ENCODE measurements at places on chromosomes 16 and 17.

DNA sequence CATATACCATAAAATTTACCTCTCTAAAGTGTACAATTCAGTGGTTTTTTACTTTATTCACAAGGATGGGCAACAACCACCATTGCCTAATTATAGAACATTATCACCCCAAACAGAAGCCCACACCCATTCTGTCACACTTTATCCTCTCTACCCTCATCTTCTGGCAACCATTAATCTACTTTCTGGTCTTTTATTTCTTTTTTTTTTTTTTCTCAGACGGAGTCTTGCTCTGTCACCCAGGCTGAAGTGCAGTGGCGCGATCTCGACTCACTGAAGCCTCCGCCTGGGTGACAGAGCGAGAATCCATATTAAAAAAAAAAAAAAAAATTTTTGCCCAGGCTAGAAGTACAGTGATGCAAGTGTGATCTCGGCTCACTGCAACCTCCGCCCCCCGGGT, 90.7 kb upstream of the CLEC18B start:
- DNase-seq: no peak

DNA sequence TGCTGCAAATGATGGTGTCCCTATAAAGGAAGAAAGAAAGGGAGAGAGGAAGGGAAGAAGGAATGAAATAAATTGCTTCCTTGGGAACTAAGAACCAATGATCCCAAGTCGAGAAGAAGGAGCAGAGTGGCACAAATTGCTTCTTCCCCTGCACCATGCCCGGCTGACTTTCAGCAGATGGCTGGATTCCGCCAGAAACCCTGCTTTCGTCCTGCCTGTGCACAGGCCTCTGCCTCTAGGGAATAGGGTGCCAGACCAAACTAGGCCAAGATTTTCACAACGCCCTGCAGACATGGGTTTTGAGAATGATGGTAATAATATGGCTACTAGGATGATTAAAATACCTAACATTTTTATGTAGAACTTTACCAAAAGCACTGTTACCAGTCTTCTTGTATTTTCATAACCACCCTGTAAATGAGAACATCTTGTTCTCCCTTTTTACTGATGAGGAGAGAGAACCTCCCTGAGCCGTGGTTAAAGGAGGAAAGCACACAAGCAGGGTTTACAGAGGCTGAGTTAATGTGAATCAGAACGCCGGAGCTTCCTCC, 122.1 kb upstream of the HSBP1 start:
- no peak for DNase-seq

DNA sequence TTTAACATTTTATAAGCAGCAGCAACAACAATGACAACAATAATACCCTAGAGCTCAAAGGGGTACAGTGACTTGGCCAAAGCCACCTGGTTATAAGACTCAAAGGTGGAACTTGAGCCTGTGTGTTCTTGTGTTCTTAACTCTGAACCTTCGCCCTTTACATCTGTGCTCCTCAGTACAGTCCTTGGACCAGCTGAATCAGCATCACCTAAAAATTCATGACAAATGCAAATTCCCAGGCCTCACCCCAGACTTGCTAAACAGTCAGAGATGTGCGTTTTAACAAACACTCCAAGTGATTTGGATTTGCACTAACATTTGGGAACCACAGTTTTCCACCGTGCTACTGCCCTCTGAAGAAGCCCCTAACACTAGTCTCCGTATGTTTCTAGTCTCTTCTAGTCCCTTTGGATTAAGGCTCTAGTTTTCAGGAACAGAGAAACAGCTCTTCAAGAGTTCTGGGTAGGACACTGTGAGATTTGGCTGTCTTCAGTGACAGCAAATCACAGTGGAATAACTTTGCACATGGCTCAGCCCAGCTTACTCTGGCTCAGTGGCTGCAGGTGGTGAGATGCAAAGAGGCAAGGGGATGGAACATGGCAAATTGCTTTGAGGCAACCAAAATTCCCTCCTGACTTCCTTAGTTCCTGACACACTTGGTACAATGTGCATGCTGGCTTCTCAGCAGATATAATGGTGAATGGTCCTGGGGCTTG, 151.0 kb upstream of the CDH11 start:
- no peak for DNase-seq

DNA sequence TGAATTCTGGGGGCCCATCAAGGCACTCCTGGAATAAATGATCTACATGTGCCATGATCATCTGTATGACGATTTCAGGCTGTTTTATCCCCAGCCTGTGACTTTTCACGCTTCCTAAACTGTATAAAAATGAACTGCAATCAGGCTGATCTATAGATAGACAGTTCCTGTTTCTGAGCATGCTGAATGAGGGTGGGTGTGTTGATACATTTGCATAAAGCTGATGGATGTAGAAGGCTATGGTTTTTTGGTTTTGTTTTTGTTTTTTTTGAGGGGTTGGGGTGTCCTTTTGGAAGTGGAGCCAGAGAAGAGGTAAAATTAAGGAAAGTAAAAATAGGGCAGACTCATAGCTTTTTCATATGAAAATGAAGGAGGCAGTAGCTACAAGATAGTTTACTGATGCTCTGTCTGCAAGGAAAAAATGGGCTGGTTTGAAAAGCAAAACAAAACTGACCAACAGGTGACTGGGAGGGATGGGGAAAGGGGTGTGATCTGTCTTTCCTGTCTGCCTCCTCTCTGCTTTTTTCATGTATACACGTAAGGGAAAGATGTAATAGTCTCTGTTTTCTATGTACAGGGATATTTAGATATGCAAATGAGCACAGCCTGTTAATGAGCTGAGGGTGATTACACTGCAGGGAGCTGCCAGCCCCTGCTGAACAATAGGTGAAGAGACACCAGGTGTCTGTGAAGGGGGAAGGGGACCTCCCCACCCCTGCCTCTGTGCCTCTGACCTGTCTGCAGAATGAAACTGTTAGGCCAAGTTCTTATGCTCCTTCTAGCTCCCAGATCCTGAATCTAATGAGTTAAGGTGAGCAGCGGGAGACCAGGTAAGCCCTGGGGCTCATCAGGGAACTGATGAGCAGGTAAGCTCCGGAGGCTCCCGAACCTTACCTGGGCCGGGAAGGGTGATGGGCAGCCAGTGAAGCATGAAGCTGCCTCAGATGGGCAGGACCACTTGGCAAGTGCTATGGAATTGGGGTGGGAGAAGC, 46.6 kb upstream of the LYRM9 start:
- DNase-seq: no peak

- no peak for DNase-seq
Observed at GRCh38 chr17:78953356-78954350, 26.1 kb downstream of the LGALS3BP start.

DNA sequence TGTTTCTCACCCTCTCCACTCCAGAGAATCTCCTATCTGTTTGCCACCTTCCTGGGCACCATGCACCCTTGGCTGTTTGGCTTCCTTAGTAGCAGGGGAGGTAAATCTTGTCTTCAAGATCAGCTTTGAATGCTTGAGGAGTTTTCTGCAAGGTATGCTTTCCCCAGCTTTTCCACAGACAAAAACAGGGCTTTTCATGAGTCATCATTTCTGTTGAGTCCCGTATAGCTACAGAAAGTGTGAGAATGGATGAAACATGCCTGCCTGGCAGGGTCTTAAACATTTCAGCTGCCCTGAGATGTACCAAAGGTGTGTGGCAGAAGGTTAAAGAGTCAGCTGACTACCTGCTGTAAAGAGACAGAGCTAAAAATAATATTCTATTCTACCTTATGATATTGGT, 875.2 kb upstream of the EEF2KMT start:
- DNase-seq: no peak

- DNase-seq: no peak
Observed at GRCh38 chr16:54093281-54093680, 193.3 kb downstream of the IRX3 start.

- peak; percentile 98 for DNase-seq
Observed at GRCh38 chr17:63698886-63699637, 863 bp downstream of the LIMD2 start.

- DNase-seq: peak; percentile 44
Observed at GRCh38 chr17:55005520-55005919, 37.0 kb downstream of the STXBP4 start.

- DNase-seq: no peak
Observed at GRCh38 chr17:46889992-46890564, 32.9 kb upstream of the GOSR2 start.

DNA sequence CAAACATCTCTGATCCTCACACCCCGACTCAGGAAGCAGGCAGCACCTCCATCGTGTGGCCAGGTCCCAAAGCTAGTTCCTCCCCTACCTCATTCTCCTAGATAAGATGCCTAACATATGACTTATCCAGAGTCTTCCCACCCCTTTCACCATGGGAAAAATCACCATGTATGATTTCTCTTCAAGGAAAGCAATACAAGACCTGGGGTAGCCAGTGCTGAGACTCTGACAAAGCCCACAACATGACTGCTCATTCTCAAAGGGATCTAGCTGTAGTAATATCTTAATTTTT, 45.1 kb downstream of the CMTM4 start:
- no peak for DNase-seq

DNA sequence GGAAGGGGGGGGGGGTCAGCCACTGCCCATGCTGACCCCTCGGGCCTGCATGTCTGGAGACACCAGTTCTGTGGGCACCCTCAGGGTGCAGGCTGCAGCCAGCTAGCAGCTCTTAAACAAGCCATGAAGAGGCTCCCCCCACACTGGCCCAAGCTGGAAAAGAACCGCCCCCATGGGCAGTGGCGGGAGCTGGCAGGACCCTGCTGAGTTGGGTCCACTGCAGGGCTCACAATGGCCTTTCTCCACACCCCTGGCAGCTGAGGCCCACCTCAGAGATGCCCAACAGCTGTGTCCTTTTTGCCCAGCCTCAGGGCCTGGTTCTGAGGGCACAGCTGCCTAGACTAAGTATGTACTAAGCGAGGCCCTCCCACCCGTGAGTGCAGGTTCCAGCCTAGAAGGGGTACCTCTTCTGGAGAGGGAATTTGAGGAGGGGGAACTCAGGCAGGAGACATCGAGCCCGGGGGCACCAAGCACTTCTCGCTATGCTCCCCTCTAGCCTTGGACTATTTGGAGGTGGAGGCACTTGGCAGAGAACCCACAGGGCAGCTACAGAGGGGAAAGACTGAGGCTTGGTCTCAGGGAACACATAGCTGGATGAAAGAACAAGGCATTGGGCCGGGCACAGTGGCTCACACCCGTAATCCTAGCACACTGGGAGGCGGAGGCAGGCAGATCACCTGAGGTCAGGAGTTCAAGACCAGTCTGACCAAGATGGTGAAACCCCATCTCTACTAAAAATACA, 3.2 kb downstream of the THRA start:
- no peak for DNase-seq

DNA sequence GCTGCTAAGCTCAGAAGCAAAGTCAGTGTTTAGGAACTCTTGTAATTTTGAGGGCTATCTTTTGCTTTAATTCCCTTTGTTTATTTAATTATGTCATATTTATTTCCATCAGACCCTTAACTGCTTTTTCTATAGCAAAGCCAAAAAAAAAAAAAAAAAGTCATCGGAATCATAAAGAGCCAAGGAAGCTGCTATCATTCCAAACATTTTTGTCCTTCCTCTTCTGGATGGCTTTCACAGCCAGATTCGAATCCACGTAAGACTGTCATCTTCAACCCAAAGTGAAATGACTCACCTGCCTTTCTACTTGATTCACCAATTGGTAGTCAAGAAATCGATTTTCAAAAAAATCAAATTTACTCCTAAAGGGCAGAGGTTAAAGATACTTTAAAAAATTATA, 38.4 kb downstream of the WIPI1 start:
- no peak for DNase-seq

DNA sequence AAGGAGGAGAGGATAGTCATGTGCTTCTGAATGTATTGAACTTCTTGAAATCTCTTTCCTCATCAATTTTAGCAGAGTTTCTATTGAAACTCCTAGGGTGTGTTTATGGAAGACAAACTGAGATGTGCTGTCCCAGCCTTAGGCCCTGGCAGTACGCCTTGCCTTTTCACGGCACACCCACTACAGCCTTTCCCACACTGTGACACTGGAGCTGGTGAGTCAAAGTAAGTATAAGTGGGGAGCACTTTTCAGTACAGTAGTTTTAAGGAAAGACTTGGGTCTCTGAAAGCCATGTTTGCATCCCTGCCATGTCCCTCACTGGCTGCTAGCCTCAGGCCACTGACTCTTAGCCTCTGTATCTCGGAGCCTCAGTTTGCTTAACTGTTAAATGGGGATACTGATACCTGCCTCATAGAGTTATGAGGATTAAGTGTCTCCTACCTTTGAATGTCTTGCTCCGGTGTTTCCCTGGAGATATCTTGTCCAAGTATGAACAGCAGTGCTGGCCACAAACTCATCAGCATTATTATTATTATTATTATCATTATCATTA, 144.7 kb upstream of the CRHR1 start:
- DNase-seq: no peak

- DNase-seq: no peak
Observed at GRCh38 chr17:83065660-83066542, 13.5 kb upstream of the METRNL start.

DNA sequence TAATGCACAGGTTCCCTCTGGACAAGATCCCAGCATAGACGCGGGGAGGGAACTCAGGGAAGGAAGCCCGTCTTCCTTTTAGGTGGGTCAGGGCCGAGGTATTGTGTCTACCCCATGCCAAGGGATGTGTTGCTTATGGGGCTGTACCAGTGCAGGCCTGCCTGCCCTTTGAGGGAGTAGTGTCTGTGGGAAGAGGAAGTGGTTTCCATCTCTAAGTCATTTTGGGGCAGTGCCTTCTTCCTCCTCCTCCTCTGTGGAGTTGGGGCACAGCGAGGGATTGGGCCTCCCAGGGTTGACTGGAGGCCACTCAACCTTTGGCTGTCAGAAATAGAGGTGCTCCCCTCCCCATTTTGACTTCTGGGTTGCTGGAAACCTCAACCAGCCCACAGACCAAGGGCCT, 26.5 kb downstream of the GJD3 start:
- peak; percentile 85 for DNase-seq

DNA sequence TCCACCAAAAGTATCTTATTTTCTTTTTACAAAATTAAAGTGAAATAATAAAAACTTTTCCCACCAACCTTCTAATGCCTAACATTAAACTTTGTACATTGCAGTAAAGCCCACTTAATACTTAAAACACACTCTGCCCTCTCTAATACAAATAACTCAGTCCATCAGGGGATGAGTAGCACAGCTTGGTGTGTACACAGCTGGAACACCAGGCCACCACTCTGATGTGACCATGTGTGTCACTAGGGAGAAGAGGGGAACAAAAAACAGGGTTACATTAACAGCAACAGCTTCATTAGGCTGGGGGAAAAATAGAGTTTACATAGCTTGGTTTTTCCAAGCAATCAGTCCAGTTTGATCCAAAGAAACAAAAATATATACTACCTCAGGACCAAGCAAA, 295.0 kb downstream of the CEP112 start:
- no peak for DNase-seq

DNA sequence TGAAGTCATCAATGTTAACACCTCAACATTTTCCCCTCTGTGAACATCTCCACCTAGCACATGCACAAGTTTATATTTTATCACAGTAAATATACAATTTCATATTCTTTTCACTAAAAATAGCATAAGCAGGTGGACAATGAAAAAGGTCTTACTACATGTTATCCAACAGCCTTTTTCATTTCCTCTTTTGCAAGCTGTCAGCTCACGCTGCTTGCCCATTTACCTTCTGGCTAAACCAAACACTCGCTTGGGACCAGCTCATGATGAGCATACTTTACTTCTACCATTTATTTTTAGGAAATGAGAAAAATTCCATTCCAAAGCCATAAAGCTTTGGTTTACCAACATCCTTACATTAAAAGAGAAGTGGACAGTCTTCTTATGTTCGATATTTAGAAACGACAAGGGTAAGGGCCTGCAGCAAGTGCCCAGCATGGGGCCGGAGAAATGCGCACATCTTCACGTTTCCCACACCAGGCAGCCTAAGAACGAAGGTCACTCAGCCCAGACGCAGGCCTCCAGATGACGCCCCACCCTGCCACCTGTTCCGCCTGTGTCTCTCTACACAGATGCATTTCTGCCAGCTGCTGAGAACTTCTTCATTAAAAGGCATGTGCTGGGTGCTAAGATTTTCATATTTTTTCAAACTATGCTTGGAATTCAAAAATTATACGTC, 13.9 kb downstream of the SNN start:
- DNase-seq: peak; percentile 24

All from NB4 (cell line).